ENCODE measurements at places on chromosomes 7 and 10.
A peak's percentile ranks its signal among the peaks of the same experiment; 100 is the strongest.

DNA sequence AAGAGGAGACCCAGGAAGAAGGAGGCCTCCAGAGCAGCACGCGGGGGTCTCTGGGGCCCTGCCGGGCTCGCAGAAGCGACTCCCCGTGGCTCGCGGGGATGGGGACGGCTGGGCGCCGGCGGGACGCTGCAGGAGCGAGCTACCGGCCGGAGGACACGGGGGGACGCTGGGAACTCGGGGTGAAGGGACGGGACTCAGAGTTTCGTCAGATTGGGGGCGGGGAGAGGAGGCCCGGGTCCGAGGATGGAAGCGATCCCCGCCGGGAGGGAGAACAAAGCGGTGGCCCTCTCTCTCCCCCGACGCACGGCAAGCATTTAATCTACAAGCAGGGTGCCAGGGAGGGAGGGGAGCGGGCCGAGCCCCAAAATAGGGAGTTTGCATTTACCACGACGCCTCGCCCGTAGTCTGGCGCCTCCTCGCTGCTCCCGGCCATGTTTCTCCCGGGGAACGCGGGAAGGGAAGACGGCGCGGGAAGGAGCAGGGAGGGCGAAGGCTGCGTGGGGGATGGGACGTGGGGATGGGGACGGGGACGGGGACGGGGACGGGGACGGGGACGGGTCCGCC, at the start of gene PRTFDC1:
PRTFDC1 (minus strand) TSS at position 464 of the 564 bp plus-strand sequence; CDS start at position 433, 31 bp downstream.
- DNase-seq = peak; percentile 18

- no peak for DNase-seq
These were observed 243.0 kb downstream of the BICC1 start for GRCh38 chr10:58755677-58756076.

GRCh38 chr10:79149662-79150443, 81.1 kb downstream of the ZMIZ1 start:
- DNase-seq = no peak

DNA sequence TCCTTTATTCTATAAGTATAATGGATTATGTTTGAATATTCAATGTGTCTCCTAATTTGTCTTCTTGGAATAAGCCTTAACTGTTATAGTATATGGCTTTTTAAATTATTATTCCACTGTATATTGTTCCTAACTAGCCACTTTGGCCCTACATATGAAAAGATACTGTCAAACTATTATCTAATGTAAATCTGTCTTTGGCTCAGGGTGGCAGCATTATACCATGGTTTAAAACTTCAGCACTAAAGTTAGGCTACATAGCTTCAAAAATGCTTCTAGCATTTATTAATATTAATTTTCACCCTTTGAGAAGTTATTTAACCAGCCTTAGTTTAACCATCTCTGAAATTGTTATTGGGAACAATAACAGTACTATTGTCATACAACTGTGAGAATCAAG, 543.1 kb upstream of the MBL2 start:
- no peak for DNase-seq

DNA sequence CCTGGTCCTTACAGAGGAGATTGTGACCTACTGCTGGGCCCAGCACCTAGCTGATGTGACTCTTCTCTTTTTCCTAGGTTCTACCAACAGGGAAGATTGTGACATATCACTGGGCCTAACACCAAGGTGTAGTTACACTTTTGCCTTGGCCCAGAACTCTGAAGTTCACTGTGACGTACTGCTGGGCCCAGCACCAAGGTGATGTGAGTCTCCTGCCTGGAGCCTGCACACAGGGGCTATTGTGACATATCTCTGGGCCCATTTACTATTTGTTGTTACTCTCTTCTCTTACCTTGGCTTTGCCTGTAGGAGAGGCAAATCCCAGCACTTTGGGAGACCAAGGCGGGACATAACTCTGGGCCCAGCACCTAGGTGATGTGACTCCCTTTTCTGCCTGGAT, 23.1 kb upstream of the ZNF107 start:
- no peak for DNase-seq

GRCh38 chr7:120742372-120742771, 115.6 kb downstream of the TSPAN12 start:
- no peak for DNase-seq

DNA sequence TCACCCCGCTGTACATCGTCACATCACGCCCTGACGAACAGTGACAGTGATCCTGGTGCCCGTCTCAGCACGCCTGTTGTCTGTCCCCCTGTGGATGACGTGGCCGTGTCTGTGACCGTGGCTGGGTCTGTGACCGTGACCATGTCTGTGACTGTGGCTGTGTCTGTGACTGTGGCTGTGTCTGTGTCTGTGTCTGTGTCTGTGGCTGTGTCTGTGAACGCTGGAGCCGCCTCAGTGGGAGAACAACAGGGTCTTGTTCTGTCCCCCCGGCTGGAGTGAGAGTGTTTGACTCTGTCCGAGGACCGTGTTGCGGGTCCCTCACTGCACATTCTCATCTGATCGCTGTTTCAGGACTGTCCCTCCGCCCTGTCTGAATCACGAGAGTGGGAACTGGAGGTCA, 202.2 kb downstream of the TCERG1L start:
- DNase-seq = no peak

- DNase-seq = no peak
These were observed 29.0 kb upstream of the ZNF273 start for GRCh38 chr7:64874114-64874513.

DNA sequence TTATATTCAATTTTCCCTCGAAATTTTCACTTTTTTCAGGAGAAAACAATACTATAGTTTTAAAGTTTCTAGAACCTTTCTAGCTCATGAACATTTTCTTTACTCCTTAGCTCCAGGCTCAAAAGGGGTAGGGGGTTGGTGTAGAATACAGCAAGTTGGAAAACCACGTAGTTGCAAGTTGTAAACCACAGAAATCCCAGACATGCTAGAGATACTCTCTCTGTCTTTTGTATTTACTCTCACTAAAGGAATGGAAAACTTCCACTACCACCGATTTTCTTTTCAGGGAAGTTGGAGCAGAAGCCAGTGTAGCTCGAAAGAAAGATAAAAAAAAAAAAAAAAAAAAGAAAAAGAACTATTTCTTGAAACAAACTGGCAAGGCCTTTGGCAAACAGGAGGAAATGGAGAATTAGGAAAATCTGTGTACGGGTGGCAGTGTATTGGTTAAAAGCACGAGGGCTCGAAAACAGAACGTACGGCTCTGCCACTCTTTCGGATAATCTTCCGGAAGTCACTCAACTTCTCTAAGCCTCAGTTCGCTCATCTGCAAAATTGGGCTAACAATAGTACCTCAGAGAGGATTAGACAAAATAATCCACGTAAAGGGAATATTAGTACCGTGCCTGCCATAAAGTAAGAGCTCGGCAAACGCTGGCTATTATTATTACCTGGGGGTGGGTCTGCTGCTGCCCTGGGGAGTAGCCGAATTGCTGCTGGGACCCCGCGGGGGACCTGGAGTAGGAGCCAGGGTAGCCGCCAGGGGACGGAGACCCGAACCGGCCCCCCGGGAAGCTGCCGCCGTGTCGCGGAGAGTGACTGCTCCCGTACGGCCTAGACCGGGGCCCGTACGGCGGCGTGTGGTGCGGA, 628 bp downstream of the MPLKIP start:
- no peak for DNase-seq

DNA sequence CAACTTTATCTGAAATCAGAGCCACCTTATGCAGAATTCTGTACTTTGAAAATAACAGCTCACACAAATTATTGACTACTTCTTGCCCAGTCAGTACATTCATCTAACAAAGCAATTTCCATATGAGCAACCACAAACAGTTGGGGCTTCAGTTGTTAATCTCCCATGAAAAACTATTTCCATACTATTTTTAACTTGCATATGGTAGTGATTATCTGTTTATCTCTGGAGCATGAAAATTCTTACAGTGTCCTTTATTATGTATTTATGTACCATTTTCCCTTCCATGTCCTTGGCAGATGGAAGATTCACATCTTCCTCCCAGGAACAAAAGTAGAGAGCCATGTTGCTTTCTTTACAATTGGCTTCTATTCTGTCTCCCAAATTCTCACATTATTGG, 285.7 kb downstream of the CRPPA start:
- DNase-seq = no peak

DNA sequence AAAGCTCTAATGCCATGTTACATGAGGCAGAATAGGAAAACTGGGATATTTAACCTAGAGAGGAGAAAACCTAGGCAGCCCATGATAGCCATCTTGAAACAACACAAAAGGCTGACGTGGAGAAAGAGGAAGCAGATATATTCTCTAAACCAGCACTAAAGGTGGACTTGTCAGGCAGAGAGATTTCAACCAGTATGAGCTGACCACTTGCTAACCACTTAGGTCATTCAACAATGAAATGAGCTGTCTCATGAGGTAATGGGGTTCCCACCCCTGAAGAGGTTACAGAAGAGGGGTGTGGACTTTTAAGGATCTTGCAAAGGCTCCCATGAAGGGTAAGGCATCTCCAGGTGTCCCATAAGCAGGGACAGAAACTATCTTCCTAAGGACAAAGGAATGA, 26.8 kb upstream of the EGR2 start:
- DNase-seq = no peak

DNA sequence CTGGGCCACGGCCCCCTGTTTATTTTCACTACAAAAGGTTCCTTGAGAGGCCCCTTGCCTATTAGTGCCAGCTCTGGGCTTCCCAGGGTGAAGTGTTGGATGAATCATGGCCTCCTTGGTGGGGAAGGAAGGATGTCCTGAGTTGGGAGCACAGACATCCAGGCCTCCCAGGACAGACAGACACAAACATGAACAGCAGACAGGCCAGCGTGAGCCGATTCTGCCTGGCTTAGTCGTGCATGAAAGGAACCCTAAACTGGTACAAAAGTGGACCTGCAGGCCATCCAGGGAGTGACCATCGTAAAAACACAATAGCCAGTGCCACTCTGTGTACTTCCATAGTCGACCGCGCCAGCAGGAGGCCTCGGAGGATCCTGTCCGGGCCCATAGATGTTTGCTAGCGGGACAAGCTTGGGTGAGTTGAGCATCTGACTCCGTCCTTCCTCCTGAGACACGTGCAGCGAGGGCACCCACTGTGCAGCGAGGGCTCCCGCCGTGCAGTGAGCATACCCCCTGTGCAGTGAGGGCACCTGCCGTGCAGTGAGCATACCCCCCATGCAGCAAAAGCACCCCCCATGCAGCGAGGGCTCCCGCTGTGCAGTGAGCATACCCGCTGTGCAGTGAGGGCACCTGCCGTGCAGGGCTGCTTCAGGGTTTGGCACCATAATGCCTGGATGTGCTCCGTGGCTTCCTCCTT, 51.3 kb upstream of the PRKAR1B start:
- DNase-seq = no peak

GRCh38 chr7:19094598-19095352, 22.7 kb downstream of the TWIST1 start:
- no peak for DNase-seq

GRCh38 chr10:12808014-12808613, 193.4 kb downstream of the CCDC3 start:
- no peak for DNase-seq

GRCh38 chr10:59808896-59809643, 55.8 kb upstream of the MRLN start:
- DNase-seq = peak; percentile 41

- DNase-seq = no peak
These were observed 23.3 kb downstream of the FZD1 start for GRCh38 chr7:91287371-91288084.

DNA sequence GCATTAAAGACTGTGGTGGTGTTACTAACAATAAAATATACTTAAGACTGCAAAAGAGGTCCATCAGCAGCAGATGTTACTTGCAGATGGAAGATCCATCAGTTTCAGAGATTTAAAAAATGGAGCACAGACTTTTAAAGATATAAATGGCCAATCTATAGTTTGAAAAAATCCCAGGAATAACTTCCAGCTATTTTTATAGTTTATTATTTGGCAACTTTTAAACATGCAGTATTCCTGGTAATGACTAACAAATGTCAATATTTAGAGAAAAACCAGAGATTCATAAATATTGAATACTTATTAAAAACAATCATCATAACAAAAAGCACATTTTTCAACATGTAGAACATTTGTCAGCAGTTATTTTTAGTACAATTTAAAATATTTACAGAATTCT, 30.7 kb downstream of the RTKN2 start:
- no peak for DNase-seq
